ENCODE measurements at places on chromosomes 3 and 15. TPM values are rescaled to one million over a fixed set of nuclear protein-coding genes. Genes with fewer than 3 reads are reported as not detected.

The IGSF11 gene
- polyA plus RNA-seq = 3.8 TPM

The CACNA2D3 gene
- polyA plus RNA-seq = 0.78 TPM

The LEO1 gene
- 1.6 TPM for polyA plus RNA-seq

The EPHA3 gene
- 0.09 TPM for polyA plus RNA-seq

The POPDC2 gene
- polyA plus RNA-seq = 1.2 TPM

The VEPH1 gene
- 9.1 TPM for polyA plus RNA-seq

The ZBTB20 gene
- 0.35 TPM for polyA plus RNA-seq

The REC114 gene
- 0.12 TPM for polyA plus RNA-seq

The GP5 gene
- 0.05 TPM for polyA plus RNA-seq

The SCN5A gene
- polyA plus RNA-seq = 4.8 TPM

The LCTL gene
- 7.1 TPM for polyA plus RNA-seq

The PEAK1 gene
- polyA plus RNA-seq = 8.8 TPM

The GOLGA6D gene
- 0.27 TPM for polyA plus RNA-seq

The SLC38A3 gene
- 4.7 TPM for polyA plus RNA-seq

The NMB gene
- polyA plus RNA-seq = 13.7 TPM

The AHSG gene
- polyA plus RNA-seq = 0.68 TPM

The PLA1A gene
- polyA plus RNA-seq = not detected

The GALNT15 gene
- 0.02 TPM for polyA plus RNA-seq

The ST8SIA2 gene
- polyA plus RNA-seq = 3.0 TPM

The GABRG3 gene
- 0.17 TPM for polyA plus RNA-seq

The ETFA gene
- polyA plus RNA-seq = 30.2 TPM

The AMOTL2 gene
- 33.5 TPM for polyA plus RNA-seq

The GXYLT2 gene
- polyA plus RNA-seq = 1.3 TPM
